ENCODE measurements at places on chromosomes 11 and 22.
A peak's percentile ranks its signal among the peaks of the same experiment; 100 is the strongest.

DNA sequence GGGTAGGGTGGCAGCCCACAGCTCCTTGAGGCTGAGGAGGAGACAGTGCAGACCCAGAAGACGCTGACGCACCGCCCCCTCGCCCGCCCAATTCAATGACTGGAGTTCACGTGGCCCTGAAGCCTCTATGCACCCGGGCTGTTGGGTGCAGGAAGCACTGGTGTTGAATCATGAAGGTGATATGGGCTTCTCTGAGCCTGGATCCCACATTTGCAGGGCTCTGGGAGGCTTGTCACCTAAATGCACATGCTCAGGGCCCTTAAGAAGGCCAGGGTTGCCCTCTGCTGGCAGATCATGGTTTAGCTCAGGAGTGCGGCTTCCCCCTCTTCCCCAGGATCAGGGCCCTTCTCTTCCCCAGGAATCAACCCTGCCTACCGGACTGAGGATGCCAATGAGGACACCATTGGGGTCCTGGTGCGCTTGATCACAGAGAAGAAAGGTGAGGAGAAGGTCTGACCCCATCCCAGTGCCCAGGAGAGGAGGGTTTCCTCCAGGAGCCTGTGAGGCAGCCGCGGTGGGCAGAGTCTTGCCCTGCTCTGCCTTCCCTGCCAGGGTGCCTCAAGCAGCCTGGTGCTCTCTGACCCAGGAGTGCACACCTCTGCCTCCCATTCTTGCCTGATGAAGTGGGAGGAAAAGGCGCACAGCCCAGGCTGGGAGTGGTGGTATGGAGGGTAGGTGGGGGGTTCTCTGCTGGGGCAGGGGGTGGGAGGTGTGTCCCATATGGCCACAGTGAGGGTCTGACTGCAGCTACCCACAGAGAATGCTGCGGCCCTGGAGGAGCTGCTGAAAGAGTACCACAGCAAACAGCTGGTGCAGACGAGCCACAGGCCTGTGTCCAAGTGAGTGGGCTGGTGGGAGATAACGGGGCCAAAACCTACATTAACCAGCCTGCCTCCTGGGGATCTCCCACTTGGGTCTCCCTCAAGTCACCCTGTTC, 17.5 kb downstream of the RELT start:
- H3K36me3 ChIP-seq: no peaks in the 10 kb centered on the region
- no peak overlapping the region for H3K4me3 ChIP-seq
- H3K27me3 ChIP-seq: no peaks in the 10 kb centered on the region
- no peak overlapping the region for H3K27ac ChIP-seq
- no peaks in the 10 kb centered on the region for H3K4me1 ChIP-seq

DNA sequence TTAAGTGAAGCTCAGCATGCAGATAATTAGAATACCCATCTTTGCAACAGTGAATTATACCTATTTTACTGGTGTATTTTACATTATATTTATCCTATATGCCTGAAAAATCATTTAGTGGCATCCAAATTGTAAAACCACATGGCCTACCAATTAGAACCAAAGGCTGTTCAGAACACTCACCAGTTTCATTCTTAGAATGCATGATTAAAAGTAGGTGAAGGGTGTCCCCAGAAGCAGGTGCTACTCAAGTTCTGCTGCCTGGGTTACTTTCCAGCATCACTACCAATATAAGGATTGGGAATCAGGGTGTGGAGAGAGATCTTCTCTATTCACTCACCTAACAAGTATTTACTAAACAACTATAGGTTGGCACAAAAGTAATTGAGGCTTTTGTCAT, 103.3 kb downstream of the SGSM3 start:
- no peak overlapping the region for H3K27ac ChIP-seq
- DNase-seq: no peak
- H3K4me3 ChIP-seq: no peak overlapping the region
- H3K36me3 ChIP-seq: no peaks in the 10 kb centered on the region
- peaks cover 10% of the 10 kb centered on the region for H3K4me1 ChIP-seq

DNA sequence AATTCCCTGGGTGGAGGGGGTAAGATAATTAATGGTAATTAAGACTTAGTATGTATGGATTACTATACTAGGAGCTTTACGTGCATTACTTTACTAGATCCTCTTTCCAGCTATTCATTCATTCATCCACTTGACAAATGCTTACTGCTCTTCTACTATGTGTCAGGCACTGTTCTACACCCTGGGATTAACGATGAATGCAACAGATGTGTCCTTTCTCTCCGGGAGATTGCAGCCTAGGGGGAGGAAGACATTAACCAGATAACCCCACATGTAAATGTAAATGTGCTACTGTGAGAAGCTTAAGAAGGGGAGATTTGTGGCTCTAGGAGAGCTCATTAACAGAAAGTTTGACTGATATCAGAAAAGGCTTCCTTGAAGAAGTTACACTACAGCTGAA, 1.7 kb downstream of the ANKK1 start:
- H3K27me3 ChIP-seq: no peaks in the 10 kb centered on the region
- H3K27ac ChIP-seq: no peak overlapping the region
- no peak for DNase-seq
- H3K36me3 ChIP-seq: no peaks in the 10 kb centered on the region
- H3K4me1 ChIP-seq: no peaks in the 10 kb centered on the region

- H3K27me3 ChIP-seq: no peaks in the 10 kb centered on the region
- no peaks in the 10 kb centered on the region for H3K4me1 ChIP-seq
- DNase-seq: no peak
- no peak overlapping the region for H3K4me3 ChIP-seq
Observed at GRCh38 chr11:1922481-1923081, 3.1 kb downstream of the TNNT3 start.

GRCh38 chr11:126507646-126508045, 152.2 kb downstream of the ST3GAL4 start:
- no peak for DNase-seq
- H3K27ac ChIP-seq: no peak overlapping the region
- no peaks in the 10 kb centered on the region for H3K27me3 ChIP-seq
- no peaks in the 10 kb centered on the region for H3K4me1 ChIP-seq
- H3K36me3 ChIP-seq: no peaks in the 10 kb centered on the region
- no peak overlapping the region for H3K4me3 ChIP-seq

DNA sequence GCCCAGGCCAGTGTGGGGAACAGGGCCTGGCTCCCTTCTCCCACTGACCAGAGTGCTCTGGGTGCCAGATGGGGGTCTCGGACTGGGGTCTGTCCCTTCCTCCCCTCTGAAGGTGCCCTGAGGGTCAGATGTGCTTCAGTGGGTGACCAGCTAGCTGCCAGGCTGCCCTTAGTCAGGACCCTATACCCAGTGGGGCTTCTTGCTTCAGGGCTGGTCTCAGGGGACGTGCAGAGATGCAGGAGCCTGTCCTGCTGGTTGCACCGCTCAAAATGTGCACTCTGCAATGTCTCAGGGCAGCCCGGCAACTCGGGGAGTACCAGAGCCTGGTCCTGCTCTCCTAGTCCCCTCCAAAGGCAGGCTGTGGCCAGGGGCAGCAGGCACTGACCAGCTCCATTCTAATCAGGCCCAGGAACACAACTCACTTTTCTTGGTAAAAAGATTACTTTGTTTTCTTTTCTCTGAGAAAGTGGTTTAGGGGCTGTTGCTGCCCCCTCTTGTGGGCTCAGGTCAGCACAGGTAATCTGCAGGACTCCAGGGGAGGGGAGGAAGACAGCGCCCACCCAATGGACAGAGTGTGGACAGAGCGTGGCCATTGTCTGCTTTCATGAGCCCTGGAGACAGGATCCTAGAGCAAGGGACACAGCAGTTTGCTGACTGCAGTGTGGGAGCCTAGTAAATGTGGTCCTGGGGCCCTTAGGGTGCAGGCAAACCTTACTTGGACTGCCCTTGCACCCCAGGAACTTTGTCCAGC, 80.9 kb downstream of the MED15 start:
- peaks cover 39% of the 10 kb centered on the region for H3K36me3 ChIP-seq
- no peak for DNase-seq
- no peaks in the 10 kb centered on the region for H3K27me3 ChIP-seq
- no peak overlapping the region for H3K27ac ChIP-seq
- no peaks in the 10 kb centered on the region for H3K4me1 ChIP-seq

- no peaks in the 10 kb centered on the region for H3K36me3 ChIP-seq
- peak overlapping the region; percentile 84 for H3K27ac ChIP-seq
- H3K4me3 ChIP-seq: peak overlapping the region; percentile 6
- no peaks in the 10 kb centered on the region for H3K27me3 ChIP-seq
- DNase-seq: peak; percentile 17
Observed at GRCh38 chr11:116930177-116930576, 92.8 kb upstream of the APOA1 start.

- no peak overlapping the region for H3K4me3 ChIP-seq
- no peak overlapping the region for H3K27ac ChIP-seq
- H3K36me3 ChIP-seq: no peaks in the 10 kb centered on the region
- no peaks in the 10 kb centered on the region for H3K27me3 ChIP-seq
Observed at GRCh38 chr11:107769189-107769588, 57.3 kb upstream of the SLN start.

DNA sequence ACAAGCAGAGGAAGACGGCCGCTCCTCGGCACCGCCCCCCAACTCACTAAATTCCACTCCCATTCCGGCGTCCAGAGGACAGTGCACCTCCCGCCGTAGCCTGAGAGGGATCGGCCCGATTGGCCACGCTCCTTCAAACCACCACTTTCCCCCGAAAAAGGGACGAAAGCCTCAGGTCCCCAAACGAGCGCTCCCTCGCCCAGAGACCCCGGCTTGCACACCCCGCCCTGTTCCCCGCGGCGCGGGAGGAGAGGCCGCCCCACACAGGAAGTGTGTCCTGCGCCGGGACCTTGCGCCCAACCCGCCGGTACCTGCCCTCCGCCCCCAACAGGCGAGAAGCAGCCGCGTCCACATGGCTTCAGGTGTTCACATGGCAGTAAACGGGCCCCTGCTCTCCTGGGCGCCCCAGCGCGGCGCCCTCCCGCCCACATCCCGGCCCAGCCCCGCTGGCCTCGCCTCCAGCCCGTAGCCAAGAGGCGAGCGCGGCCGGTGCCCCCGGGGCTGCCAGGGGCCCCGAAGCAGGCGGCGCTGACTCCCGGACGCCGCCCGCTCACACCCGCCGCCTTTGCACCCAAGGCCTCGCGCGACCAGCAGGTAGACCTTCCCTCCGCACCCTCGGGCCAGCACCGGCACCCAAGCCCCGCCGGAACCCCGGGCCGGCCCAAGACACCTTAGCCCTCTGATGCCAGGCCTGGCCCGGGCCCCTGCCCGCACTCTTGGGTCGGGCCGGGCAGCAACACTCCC, 849 bp downstream of the TCF20 start:
- peak overlapping the region; percentile 77 for H3K4me3 ChIP-seq
- H3K4me1 ChIP-seq: peaks cover 42% of the 10 kb centered on the region
- no peaks in the 10 kb centered on the region for H3K27me3 ChIP-seq
- H3K27ac ChIP-seq: peak overlapping the region; percentile 80
- H3K36me3 ChIP-seq: no peaks in the 10 kb centered on the region

DNA sequence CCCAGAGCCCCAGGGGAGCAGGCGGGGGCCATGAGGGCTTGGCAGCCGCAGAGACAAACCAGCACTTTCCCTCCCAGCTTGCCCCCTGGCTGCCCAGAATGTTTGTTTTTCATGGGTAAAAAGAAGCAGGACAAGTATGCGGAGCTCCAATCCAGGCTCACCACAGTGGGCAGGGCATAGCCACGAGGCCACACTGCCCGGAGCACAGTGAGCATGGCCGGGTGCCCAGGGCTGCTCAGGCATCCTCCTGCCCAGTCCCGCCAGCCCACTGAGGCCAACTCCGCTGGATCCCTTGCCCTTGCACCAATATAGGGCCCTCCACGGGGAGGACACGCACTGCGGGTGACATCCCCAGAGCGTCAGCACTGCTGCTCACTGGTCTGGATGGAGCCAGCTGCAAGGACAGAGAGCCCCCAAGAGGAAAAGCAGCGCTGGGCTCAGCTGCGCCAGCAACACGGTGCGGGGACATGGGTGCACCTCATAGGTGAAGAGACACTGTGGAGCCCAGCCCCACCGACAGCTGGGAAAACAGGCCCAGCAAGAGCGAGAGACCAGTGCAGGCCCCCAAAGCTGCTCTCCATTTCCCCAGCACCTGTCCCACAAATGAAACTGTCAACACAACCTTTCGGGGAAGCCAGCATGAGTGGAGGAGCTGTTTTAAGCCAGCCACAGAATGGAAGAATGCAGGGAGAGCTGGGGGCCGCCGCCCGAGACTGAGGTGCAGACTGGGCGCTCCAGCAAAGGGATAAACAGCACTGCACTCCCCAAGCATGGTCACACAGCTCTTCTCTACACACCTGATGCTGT, 24.8 kb downstream of the ARVCF start:
- H3K36me3 ChIP-seq: no peaks in the 10 kb centered on the region
- no peak for DNase-seq
- no peaks in the 10 kb centered on the region for H3K27me3 ChIP-seq
- no peak overlapping the region for H3K27ac ChIP-seq

GRCh38 chr11:62724171-62724570, 3.1 kb downstream of the HNRNPUL2 start:
- H3K27me3 ChIP-seq: no peaks in the 10 kb centered on the region
- H3K36me3 ChIP-seq: peaks cover 49% of the 10 kb centered on the region
- no peak overlapping the region for H3K27ac ChIP-seq
- no peak for DNase-seq

DNA sequence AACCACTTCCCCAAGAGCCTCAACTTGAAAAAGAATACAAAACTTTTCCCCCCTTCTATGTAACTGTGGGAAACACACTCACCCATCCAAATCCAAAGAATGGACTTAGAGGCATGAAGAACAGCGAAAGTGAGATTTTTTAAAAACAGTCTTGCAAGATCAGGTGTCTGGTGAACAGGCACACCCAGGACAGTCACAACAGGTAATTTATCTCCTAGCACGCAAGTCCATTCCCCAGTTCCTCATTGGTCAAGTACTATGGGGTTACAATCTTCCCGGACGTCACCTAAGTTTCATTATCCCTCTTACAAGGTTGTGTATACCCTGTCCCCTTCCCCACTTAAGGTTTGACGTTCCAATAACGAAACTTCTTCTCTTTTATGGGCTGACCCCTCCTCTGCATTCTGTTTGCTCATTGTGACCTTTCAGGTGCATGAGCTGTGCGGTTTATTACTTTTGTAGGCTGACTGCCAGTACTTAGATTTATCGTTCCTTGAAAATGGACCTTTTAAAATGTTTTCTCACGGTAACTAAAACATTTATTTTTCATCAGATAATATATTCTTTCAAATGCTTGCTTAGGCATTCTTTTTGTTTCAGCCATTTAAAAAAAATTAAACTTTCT, 1401.9 kb downstream of the FAM181B start:
- no peaks in the 10 kb centered on the region for H3K27me3 ChIP-seq
- no peak overlapping the region for H3K27ac ChIP-seq
- no peaks in the 10 kb centered on the region for H3K4me1 ChIP-seq
- no peak for DNase-seq
- H3K36me3 ChIP-seq: no peaks in the 10 kb centered on the region
- H3K4me3 ChIP-seq: no peak overlapping the region

DNA sequence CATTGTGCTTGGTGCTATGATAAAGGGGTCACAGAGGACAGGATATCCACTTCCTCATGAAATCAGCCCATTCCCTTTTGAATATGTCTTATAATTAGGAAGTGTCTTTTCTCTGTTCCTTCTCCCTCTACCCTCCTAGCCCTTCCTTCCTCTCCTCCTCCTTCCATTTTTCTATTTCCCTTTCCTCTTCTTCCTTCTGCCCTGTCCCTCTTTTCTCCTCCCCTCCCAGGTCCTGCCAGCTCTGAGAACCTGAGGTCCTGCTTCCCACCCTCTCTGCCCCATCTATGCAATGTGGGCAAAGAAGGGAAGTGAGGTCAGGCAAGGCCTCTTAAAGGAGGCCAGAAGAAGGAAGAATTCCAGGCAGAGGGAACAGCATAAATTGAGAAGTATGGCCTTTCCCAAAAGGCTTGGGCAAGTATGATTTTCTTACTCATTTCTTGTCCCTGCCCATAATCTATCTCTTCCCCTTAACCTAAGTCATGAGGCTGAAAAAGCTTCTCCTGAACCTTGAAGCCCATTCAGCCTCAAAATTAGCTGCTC, 7.7 kb upstream of the UBASH3B start:
- no peaks in the 10 kb centered on the region for H3K36me3 ChIP-seq
- H3K4me3 ChIP-seq: no peak overlapping the region
- H3K27ac ChIP-seq: no peak overlapping the region
- no peaks in the 10 kb centered on the region for H3K4me1 ChIP-seq
